ENCODE measurements at places on chromosomes 12 and 14. TPM values are rescaled to one million over a fixed set of nuclear protein-coding genes. Genes with fewer than 3 reads are reported as not detected.

GRCh38 chr12:107474639-107475539 is 210.7 kb upstream of the PWP1 start:
- no peak for DNase-seq

DNA sequence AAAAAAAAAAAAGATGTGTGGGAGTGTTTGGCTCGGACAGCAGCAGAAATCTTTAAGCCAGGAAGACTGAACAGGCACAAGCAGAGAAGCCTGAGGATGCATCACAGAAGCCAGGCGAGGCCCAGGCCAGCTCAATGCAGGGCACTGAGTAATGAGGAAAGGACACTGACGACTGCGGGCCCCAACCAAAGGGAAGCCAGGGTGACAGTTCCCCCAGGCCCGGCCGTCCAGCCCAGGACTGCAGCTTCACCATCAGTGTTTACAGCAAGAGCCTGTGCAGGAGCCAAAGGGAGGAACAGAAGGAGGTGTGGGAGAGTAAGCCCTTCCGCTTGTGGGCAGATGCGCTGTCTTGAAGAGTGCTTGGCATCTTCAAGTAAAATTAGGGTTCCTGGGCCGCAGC is 205.3 kb upstream of the SFSWAP start:
- DNase-seq: no peak

DNA sequence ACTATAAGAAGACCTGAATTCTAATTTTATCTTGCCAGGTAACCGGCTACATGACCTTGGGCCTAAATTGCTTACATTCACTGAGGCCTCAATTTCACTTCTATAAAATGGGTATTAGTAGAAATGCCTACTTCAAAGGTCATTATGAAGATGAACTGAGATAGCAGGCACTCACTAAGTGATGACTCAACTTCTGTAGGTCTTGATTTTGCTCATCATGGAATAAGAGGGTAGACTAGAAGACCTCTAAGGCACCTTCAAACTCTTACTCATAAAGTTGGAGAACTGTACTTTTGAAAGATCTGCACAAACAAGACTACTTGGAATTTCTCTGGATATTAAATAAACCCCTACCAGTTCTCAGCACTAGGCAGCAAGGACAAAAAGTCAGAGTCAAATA is 39.3 kb upstream of the FRMD6 start:
- no peak for DNase-seq

- no peak for DNase-seq
Measured at GRCh38 chr12:69309461-69309860, 38.7 kb upstream of the LYZ start.

DNA sequence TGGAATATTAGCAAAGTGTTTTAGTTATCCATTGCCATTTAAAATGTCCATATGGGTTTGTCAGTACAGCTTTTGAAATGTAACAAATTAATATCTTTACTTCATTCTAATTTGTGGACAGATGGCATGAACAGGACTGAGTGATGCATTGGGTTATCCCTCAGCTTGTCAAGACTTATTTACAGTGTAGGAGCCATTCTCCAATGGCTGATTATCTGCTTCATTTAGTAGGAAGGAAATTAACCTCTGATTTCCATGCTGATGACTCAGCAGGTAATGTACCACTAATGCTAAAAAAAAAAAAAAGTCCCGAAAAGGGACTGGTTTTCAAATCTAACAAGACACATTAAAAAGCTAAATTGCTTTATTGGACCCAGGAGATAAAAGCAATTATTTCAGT is 1149.0 kb upstream of the USP15 start:
- no peak for DNase-seq

DNA sequence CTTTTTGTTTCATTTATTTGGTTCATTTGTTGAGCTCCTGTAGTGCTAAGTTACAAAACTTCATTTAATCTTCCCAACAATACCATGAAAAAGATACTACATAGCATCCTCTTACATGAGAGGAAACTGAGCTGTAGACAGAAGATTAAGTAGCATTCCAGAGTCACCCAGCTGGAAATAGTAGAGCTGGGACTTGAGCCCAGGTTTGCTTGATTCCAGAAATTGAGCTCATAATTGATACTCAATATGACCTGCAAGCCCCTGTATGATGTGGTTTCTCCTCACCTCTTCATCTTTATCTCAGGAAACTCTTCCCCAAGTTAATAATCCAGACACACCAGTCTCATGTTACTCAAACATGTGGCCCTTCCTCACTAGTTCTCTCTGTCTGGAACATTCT is 87.0 kb upstream of the DAAM1 start:
- DNase-seq: no peak

GRCh38 chr12:105522166-105522825 is 191.8 kb downstream of the C12orf75 start:
- no peak for DNase-seq

GRCh38 chr12:92432724-92433441 is 269.9 kb upstream of the PLEKHG7 start:
- no peak for DNase-seq

DNA sequence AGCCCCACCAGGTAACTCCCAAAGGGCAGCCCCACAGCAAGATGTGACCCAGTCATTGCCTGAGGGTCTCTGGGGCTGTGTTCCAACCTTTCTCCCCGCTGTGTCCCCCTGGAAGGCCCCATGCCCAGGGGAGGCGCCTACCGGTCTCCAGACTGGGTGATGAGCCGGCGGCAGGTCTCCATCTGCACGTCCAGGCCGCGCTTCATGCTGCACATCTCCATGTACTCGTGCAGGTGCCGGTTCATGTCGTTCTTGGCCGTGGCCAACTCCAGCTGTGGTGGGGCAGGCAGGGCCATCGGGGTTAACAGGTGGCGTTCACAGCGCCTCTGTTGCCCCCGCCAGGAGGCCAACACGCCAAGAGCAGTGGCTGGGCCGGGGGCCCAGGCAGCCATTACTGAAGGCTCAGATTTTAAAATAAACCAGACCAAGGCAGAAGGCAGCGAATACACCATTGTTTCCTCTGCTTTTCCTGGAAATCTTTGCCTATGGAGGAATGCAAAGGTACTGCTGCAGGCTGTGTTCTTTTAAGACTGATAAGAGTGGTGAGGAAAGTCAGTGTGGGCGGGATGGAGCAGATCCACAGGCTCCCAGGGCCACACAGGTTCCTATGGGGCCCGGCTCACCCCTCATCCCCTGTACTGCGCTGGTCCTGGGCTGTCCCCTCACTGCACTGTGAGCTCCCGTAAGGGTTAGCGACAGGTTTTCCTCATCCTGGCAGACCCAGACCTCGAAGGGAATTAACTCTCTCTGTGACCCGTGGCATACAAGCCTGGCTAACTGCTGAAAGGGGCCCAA is 7.3 kb downstream of the GAPDH start:
- no peak for DNase-seq

DNA sequence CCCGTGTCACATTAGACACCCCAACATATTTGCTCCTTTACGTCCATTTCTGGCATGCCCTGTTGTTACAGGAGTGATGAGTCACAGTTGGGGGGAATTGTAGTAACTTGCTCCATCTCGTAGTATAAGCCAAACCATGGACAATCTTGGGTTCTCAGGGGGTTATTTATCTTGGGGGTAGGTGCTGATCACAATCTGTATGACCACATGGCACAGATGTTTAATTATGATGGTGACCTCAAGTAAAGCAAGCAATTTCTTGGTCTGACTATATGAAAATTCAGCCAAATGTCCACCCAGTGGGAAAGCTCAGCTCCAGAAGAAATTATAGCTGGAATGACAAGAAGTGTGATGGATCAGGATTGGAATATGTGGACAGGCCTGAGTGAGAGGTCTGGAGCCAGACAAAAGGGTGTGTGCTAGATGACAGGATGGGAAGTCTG is 32.1 kb upstream of the STON2 start:
- no peak for DNase-seq

DNA sequence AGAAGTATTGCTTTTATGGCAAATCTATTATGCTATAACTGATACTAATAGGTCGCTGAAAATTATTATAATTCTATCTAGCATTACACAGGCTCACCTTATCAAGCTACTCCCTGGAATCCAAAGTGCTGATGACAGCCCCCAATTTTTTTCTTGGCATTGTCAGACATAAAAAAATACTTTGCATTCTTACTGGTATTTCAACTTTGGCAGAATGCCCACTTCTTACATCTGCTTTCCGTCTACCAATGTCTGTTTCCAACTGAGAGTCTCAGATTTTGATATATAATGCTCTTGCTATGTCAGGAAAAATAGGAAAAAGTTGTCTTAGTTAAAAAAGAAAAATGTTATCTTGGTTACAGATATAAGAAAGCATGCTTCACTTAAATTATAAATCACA is 615.4 kb downstream of the C12orf50 start:
- DNase-seq: peak; percentile 22

- DNase-seq: peak; percentile 0
Measured at GRCh38 chr12:34163443-34163842, 141.1 kb downstream of the ALG10 start.

- no peak for DNase-seq
Measured at GRCh38 chr12:13769273-13769672, 212.1 kb downstream of the GRIN2B start.

DNA sequence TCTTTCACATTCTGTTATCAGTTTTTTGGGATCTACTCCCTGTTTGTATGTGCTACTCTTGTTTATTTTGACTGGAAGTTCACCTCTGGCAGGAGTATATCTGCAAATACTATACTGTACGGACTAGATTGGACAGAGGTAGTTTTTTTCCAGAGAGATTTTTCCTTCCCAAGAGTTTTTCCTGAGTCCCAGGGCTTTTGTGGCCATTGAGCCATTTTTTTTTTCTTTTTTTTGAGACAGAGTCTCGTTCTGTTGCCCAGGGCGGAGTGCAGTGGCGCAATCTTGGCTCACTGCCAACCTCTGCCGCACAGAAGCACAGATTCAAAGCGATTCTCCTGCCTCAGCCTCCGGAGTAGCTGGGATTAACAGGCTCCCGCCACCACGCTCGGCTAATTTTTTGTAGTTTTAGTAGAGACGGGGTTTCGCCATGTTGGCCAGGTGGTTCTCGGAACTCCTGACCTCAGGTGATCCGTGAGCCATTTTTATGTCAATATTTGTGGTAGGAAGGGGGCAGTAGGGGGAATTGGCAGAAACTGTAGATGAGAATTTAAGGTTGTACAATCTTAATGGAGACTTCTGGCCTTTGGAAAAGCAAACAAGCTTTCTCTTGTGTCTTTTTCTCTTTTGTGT is 19.4 kb downstream of the KTN1 start:
- no peak for DNase-seq

DNA sequence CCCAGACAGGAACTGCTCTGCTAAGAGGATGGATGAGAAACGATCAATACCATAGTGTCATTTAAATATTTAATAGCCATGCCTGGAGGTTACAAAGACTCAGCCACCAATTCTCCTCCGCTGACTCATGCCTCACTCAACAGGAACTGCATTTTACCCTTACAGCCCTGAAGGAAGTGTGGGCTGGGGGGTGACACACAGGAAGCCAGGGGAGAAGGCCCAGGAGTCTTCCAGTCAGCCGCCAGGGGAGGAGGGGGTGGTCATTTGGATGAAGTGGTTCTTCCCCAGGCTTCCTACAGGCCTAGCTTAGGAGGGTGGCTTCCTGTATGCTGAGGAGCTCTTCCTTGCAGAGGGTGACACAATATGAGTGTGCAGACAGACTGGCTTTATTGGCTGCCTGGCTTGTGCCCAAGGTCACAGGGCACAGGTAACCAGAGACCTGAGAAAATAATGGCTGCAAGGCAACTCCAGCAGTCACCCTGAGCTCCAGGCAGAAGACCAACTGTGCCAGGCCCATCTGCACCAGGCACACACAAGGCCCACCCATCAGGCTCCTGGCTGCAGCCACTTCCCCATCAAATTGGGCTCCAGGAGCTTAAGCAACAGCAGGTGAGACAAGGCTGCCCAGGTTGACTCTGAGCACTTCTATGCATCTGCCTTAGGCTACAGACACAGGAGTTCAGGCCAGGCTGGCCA is 30.6 kb upstream of the RPLP0 start:
- DNase-seq: peak; percentile 39

DNA sequence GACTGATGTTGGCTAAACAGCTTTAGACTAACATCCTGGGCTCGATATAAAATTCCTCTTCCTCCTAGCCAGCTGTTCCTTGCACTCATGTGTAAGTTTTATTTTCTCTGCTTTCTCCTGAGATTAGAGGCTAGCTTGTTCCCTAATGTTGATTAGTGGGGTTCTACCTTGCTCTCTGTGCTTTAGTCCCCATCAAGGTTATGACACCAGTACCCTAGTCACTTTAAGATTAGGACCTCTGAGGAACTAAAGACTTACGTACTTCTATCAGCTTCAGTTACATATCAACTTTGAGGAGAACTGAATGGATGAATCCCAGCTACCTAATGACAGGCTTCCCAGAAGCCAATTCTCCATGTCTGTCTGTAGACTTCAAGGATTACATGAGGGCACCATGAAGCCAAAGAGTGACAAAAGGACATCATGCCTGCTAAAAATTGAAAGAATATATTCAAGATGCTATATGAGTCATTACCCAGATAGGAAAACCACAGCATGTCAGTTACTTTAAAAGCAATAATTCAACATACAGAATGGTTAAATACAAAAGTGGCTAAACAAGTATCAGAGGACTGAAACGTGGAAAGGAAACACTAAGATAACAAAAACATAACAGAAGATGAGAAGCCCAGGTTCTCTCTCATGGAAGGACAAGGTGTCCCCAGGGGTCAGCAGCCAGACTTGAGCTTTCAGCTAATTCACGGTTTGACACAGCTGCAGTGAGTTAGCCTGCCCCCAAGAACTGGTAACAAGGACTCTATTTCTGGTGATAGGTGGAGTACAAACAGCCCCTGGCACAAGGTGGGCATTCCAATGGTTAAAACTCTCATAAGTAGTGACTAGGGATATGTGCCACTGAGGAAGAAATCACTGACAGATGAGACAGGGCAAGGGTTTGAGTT is 20.4 kb downstream of the ADAM20 start:
- DNase-seq: no peak

GRCh38 chr12:4817880-4818279 is 91.8 kb upstream of the KCNA1 start:
- no peak for DNase-seq

- DNase-seq: no peak
Measured at GRCh38 chr14:92644171-92644969, 104.1 kb downstream of the LGMN start.

- DNase-seq: peak; percentile 57
Measured at GRCh38 chr12:106049105-106049504, 89.6 kb downstream of the NUAK1 start.

- DNase-seq: peak; percentile 15
Measured at GRCh38 chr12:113591480-113591974, 119.9 kb upstream of the LHX5 start.

TAS2R46 gene
- 11.2 TPM for total RNA-seq

ZNF384 gene
- total RNA-seq: 50.8 TPM

DCN gene
- 1,047 TPM for total RNA-seq

KRT82 gene
- total RNA-seq: not detected

ADGRD1 gene
- 85.6 TPM for total RNA-seq

SIX6 gene
- total RNA-seq: not detected

SIRT4 gene
- 5.9 TPM for total RNA-seq

Data from lung (tissue), 17 donors.